ENCODE measurements at places on chromosomes 6 and 20.

DNA sequence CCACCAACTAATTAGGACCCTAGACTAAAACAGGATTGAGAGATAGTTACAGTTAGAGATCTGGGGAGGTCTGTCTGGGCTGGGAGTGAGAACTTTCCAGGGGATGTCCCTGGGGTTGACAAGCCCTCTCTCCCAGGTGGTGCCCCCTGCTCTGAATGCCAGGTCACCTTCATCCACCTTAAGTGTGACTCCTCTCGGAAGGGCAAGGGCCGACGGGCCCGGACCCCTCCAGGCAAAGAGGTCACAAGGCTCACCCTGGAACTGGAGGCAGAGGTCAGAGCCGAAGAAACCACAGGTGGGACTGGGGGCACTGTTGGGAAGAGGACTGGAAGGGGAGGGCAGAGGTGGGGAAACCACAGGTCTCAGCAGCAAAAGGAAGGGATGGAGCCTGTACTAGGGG lies 17.0 kb upstream of the ZNF76 start:
- no peak for DNase-seq

GRCh38 chr20:35711588-35712209 lies 12.5 kb downstream of the ROMO1 start:
- no peak for DNase-seq

DNA sequence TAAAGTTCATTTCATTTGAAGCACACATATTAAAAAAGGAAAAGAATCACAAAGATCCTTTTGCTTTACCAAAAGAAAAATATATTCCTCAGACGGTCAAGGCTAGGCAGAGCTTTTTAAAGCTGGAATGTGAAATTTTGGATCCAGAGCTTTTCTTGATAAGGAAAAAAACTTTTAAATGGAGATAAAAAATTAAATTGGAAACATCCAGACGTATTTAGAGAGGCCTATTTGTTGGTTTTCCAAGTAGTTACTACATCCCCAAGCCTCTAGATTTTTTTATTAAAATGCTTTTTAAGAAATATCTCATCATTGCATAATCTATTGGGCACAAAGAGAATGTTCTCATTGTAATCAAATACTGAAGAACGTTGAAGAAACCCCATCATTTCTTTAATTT lies 385.7 kb upstream of the CITED2 start:
- DNase-seq: no peak

DNA sequence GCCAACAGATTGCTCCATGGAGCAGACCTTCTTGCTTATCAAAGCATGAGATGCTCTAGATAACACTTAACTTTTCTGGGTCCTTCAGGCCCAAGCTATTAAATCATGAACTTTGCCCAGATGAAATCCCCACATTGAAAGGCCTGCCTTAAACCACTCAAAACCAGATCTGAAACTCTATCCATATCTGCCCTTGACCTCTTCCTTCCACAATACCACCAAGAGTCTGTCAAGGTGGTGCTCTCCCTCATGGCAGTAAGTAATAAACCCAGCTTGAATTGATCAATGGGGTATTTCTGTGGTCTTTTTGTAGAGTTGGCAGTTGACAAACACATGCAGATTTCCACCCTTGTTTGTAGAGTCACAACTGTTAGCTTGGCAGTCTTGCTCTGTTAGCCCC lies 135.5 kb downstream of the ISM1 start:
- no peak for DNase-seq

- DNase-seq: no peak
Observed at GRCh38 chr20:652615-653109, 338 bp downstream of the SRXN1 start.

DNA sequence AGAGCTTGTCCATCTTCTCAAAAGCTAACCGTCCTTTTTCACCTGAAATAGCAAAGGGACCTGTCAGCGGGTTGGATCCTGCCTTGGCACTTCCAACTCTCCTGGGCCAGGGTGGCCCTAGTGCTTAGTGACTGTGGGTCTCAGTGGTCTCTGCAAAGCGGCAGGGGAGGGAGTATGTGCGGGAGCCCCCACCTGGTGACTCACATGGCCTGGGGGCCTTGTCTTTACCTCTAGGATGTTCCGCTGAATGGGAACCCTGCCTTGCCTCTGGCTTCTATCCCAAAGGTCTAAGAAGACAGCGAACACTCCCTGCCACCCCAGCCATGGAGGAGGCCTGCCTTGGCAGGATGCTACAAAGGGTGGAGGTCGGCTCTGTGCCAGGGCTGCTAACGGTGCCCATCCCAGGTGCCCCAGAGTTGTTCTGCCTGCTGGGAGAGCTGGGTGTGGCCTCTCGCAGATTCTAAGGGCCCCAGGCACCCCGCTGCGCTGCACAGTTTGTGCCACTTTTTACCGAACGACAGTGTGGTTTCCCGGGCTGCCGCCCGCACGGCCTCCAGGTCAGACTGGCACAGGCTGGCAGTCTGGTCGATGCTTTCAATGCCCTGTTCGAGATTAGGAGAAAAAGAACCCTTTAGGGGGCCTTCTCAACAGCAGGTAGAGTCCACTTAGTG lies 77.2 kb downstream of the PTPN1 start:
- DNase-seq: no peak
